ENCODE measurements at places on chromosomes 3 and 15. TPM values are rescaled to one million over a fixed set of nuclear protein-coding genes. Genes with fewer than 3 reads are reported as not detected.

- H3K27ac ChIP-seq, result no peak overlapping the region
- H3K36me3 ChIP-seq, result no peaks in the 10 kb centered on the region
- no peak for DNase-seq
- no peaks in the 10 kb centered on the region for H3K27me3 ChIP-seq
- H3K4me3 ChIP-seq, result no peak overlapping the region
These were observed 24.5 kb downstream of the CD86 start for GRCh38 chr3:122079524-122080206.

The RASL12 gene
- total RNA-seq, result not detected

- no peak for DNase-seq
- no peak overlapping the region for H3K4me3 ChIP-seq
These were observed 15.0 kb downstream of the SPSB4 start for GRCh38 chr3:141065841-141066805.

- DNase-seq, result no peak
- no peaks in the 10 kb centered on the region for H3K4me1 ChIP-seq
- no peak overlapping the region for H3K27ac ChIP-seq
- H3K4me3 ChIP-seq, result no peak overlapping the region
- no peaks in the 10 kb centered on the region for H3K27me3 ChIP-seq
- H3K36me3 ChIP-seq, result no peaks in the 10 kb centered on the region
These were observed 133.5 kb downstream of the KCNMB2 start for GRCh38 chr3:178669758-178670157.

GRCh38 chr3:31450345-31450744 lies 82.4 kb upstream of the STT3B start:
- H3K4me1 ChIP-seq, result peaks cover 10% of the 10 kb centered on the region
- no peaks in the 10 kb centered on the region for H3K36me3 ChIP-seq
- H3K27ac ChIP-seq, result no peak overlapping the region
- H3K4me3 ChIP-seq, result no peak overlapping the region
- no peak for DNase-seq
